ENCODE measurements at places on chromosomes 7 and 10.

GRCh38 chr7:69739190-69739589 lies 140.9 kb downstream of the AUTS2 start:
- no peak for DNase-seq

- DNase-seq = no peak
These were observed 63.7 kb downstream of the CARD11 start for GRCh38 chr7:2979951-2980350.

DNA sequence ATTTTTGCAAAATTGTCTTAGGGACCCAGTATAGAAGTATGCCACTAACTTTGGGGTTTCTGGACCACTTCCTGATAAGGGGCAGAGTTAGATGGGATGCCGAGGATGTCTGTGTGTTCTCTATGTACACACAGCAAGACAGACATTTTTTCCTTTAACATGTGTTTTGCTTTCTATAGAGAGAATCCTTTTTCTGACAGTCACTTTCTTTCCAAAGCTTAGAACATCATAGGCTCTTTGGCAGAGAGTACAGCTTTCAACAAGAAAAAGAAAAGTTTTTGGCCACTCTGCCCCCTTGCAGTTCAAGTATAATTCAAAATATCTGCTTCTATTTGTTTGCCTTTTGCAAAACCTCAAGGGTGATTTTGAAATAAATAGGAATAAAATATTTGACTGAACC lies 44.1 kb downstream of the PAPSS2 start:
- peak; percentile 42 for DNase-seq

GRCh38 chr7:110246118-110246517 lies 844.8 kb upstream of the LRRN3 start:
- DNase-seq = no peak

DNA sequence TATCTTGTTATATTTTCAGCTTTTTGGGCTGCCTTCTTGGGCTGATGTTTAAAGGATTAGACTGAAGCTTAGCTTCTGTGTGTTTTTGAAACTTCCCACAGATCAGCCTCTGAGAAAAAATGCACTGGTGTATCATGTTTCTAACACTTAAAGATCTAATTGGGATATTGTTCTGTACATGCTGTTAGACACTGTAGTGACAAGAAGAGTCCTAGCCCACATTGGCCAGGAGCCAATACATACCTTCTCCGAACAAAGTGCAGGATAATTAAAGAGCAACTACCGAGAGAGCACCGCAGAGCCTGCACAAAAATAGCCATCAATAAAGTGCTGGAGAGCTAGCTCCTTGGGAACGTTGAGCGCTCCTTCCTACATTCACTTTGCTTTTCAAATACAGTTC lies 289.4 kb upstream of the SP8 start:
- DNase-seq = no peak

Data from fibroblast of the aortic adventitia (primary cell).